ENCODE measurements at places on chromosomes 12 and 14. TPM values are rescaled to one million over a fixed set of nuclear protein-coding genes. Genes with fewer than 3 reads are reported as not detected.

DNA sequence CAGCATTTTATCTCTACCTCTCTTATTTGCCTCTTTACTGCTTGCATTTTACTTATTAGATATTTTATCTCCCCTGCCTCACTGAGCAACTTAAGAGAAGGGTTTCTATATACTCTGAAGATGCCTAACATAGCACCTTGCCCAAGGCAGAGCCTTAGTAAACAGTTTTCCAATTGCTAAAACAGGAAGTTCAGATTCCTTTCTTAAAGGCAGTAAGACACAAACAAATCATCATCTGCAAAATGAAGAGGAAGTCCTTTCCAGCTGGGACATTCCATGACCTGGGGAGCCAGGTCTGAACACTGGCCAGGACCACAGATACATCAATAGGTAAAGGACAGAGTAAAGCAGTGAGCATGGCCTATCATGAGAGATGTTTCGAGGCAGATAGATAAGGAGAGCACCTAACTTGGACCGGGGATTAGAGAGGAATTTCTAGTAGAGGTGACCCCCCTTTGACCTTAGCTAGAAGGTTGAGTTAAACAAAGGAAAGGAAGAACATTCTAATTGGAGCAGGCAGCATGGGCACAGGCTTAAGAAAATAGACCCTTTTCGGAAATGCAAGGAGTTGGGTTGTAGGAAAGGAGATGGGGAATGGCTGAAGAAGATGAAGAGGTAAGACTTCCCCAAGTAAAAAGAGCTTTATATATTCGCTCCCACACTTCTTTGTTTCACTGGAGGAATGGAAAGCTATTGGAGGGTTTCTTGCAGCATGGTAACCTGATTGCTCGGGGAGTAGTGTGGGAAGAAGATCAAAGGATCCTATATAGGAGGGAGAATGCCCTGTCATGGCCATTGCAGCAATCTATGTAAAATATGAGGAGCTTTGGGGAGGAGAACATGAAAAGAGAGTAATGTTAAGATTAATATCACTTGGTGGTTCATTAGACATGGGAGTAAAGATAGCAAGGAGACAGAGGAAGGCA is 94.8 kb downstream of the PHLDA1 start:
- H3K36me3 ChIP-seq = peaks cover 5% of the 10 kb centered on the region
- peaks cover 6% of the 10 kb centered on the region for H3K27me3 ChIP-seq
- H3K4me1 ChIP-seq = peaks cover 2% of the 10 kb centered on the region
- DNase-seq = no peak

DNA sequence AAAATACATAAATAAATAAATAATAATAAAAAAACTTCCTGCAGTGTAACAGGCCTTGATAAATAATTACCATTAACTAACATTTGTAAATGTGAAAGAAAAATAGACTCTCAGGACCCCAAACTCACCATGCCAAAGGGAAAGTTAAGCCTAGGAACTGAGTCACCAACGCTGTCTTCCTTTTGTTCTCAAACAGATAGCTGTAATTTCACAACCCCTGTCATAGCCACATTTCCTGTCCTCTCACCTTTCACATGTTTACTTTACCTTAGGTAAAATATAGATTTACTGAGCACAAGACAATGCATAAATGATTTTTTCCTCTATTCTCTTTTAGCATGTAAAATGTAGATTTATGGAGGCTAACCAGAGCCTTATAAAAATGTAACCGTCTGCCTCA is 35.9 kb upstream of the CHST11 start:
- no peak for DNase-seq
- no peaks in the 10 kb centered on the region for H3K4me1 ChIP-seq
- no peak overlapping the region for H3K4me3 ChIP-seq
- no peaks in the 10 kb centered on the region for H3K36me3 ChIP-seq

Gene DUSP16
- 12.9 TPM for total RNA-seq

Gene AQP2
- total RNA-seq = 0.05 TPM

Gene SAMD15
- total RNA-seq = 1.7 TPM

GRCh38 chr12:87943023-87943422 is 86.2 kb downstream of the C12orf50 start:
- H3K36me3 ChIP-seq = no peaks in the 10 kb centered on the region
- peaks cover 1% of the 10 kb centered on the region for H3K27me3 ChIP-seq
- H3K4me3 ChIP-seq = no peak overlapping the region
- DNase-seq = no peak

- H3K4me3 ChIP-seq = no peak overlapping the region
- no peak overlapping the region for H3K27ac ChIP-seq
- H3K4me1 ChIP-seq = peaks cover 16% of the 10 kb centered on the region
- H3K36me3 ChIP-seq = no peaks in the 10 kb centered on the region
- peaks cover 1% of the 10 kb centered on the region for H3K27me3 ChIP-seq
Observed at GRCh38 chr12:72677139-72677538, 405.0 kb downstream of the TRHDE start.

DNA sequence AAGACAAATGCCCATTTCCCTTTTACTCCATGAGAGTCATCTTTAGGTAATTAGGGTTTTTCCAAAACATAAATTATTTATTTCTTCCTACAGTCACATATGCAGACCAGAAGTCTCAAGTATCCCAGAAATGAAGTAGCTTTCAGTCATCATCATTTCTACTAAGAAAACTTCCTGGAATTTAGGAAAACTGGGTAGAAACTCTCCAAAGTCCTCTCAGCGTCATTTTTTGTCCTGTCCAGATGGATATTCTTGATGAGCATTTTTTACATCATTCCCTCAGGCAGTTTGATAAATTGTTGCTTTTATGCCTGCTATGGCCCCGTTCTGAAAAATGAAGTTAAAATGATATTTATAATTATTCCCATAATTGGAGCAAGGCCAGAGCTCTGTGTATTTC is 93.9 kb upstream of the DCN start:
- H3K27me3 ChIP-seq = no peaks in the 10 kb centered on the region
- no peaks in the 10 kb centered on the region for H3K36me3 ChIP-seq
- no peak overlapping the region for H3K27ac ChIP-seq

Gene OR6C75
- not detected for total RNA-seq

Gene FAIM2
- total RNA-seq = not detected
